PC-9 (cell line): ENCODE measurements at places on chromosomes 3 and 15.

DNA sequence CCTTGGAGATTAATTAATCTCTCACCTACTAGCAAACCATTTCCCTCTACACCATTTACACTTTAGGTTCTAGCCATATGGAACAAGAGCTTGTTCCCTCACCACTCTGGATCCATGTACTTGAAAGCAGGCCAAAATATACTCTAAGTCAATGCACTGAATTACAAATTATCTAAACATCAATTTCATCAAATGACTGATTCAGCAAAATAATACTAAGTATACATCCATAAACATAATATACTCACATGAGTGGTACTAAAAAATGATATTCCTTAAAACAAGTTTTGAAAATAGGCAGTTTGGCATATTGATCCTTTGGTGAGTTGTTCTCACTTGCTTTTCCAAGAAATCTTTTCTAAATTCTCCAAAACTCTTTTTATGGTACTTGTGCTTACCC, 459.7 kb upstream of the ZNF385D start:
- DNase-seq: no peak

DNA sequence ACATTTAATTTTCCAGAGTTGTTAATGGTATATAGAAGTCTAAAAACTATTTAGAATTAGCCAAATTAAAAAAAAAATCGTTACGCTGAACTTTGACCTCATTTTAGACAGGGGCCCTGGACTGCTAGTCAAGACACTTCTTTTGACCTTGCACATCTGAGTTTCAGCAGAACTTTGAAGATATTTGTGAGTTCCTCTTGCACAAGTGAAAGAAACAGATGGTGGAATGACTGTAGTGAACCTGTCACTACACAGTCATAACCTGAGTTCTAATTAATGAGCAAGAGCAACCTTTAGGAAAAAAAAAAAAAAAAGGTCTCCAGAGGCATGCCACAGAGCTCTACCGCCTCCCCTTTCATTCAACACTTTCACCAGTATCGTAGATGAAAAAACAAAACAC, 5.3 kb downstream of the MYO5C start:
- no peak for DNase-seq

GRCh38 chr3:15520804-15521572, 518 bp downstream of the COLQ start:
- no peak for DNase-seq

DNA sequence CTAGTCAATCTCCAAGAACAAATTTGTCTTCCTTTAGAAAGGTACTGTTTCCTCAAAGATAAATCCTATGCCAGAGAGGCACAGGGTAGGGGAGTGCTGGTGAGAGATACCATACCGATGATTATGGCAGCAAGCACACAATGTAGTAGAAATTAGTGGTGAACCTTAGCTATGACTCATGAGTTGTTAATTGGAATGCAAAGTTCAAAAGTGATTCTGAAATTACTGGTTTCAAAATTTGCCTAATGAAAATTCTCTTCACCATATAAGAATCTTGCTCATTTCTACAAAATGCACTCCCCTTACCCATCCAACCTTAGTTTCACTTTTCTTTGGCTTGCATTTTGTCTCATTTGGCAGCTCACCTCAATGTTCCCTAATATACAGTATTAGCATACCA, 139.5 kb upstream of the SLC2A2 start:
- no peak for DNase-seq

GRCh38 chr3:157043771-157044170, 116.2 kb downstream of the CCNL1 start:
- DNase-seq: no peak

DNA sequence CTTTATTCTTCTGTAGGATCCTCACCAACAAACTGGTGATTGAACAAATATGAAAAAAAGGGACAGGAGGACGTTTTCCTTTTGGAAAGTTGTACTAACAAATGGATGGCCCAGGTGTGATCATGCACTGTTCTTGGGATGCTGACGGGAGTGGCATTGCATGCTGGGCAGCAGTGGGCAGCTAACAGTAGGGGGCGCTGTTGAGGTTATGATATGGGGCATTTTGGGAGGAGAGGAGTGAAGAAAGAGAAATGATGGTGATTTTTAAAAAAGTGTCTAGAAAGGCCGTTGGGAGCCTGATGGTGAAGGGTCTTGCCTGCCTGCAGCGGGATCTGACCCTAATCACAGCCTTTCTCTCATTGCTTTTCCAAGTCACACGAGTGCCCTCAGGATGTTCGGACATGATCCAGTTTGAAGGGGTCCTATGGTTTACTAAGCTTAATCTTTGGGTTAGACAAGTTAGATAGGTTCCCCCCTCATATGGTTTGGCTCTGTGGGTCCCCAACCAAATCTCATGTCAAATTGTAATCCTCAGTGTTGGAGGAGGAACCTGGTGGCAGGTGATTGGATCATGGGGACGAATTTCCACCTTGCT, 46.2 kb upstream of the PRTG start:
- no peak for DNase-seq

GRCh38 chr3:123632161-123632655, 47.4 kb upstream of the HACD2 start:
- DNase-seq: no peak

- DNase-seq: no peak
These were observed 176.3 kb upstream of the LMCD1 start for GRCh38 chr3:8325306-8325705.

- no peak for DNase-seq
These were observed 168.0 kb upstream of the CTDSPL start for GRCh38 chr3:37693511-37694283.

GRCh38 chr3:47669026-47669749, 90.5 kb upstream of the CSPG5 start:
- DNase-seq: peak; percentile 55

- DNase-seq: no peak
These were observed 24.1 kb downstream of the MYH15 start for GRCh38 chr3:108486338-108486737.

- no peak for DNase-seq
These were observed 170.0 kb upstream of the ROBO2 start for GRCh38 chr3:76869726-76870384.
